ENCODE measurements at places on chromosomes 3 and 15.

GRCh38 chr3:190706582-190706981 is 155.9 kb downstream of the GMNC start:
- DNase-seq = no peak

DNA sequence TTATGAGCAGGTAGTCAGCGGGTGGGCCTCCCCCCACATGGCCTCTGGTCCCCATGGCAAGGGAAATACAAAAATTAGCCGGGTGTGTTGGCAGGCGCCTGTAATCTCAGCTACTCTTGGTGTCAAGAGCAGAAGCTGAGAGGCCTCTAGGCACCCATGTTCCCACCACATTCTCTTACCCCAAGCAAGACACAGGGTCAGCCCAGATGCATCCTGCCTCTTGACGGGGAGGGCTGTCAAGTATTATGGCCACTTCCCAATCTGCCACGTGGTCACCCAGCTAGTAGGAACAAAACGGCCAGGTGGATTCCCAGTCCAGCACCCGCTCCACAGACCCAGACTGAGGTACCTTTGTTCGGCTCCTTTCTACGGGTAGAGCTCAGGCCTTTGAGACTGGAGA is 16.2 kb upstream of the SLC6A6 start:
- DNase-seq = no peak

GRCh38 chr15:74053517-74053916 is 28.8 kb downstream of the GOLGA6A start:
- DNase-seq = no peak

DNA sequence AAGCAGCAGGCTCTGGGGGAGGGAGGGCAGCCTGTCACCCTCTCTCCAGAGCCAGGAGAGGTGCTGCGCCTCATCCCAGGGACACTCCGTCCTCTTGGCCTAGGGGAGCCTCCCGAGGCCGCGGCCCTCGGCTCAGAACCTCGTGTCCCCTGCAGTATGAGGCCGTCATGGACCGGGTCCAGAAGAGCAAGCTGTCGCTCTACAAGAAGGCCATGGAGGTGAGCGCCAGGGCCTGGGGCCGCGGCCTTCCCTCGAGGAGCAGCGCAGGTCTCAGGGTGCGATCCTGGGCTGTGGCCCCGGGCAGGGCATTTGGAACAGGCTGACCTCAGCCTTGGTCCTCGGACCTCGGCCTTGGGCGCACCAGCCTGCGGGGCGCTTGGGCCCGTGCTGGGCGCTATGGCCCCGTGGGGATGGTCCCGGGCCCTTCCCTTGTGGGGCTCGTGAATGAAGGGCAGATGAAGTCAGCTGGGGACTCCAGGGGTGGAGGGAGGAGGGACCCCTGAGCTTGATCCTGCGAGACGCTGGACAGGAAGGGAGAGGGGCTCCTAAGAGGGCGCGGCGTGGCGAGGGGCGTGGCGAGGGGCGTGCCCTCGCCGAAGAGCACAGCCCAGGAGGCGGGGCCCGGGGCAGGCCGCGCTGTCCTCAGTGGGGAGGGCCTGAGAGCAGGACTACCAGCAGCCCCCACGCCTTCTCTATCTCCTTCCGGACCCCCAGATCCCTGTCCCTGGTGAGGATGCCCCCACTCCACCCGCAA is 32.9 kb downstream of the PSTPIP1 start:
- no peak for DNase-seq

GRCh38 chr3:62260655-62261054 is 112.7 kb downstream of the FEZF2 start:
- DNase-seq = no peak

DNA sequence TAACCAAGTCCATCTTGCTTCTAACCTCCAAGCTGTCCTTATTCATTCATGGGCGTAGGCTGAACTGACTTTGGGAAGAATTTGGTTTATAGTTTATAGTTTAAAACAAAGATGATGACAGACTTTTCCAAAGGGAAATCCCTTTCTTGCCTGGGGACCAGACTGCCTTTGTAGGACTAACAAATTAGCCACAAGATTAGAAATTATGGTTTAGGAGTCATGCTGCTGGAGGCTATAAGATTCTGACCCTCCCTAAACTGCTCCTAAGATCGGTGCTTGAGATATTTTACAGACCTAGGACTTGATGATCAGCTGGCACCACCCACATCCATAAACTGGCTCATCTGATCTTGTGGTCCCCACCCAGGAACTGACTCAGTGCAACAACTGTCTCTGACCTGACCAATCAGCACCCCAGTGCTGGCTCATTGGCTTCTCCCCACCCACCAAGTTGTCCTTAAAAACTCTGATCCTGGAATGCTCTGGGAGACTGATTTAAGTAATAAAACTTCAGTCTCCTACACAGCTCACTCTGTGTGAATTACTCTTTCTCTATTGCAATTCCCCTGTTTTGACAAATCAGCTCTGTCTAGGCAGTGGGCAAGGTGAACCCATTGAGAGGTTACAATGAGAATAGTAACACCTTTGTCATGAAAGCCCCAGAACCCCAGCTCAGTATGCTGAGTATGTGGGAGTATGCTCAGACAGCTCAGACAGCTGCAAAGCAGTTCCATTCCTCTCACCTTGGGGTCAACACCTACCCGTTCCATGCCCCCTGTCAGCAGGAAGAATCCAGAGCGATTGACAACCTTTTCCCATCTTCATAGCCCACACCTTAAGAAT is 51.6 kb upstream of the C15orf39 start:
- DNase-seq = no peak

- DNase-seq = no peak
Observed at GRCh38 chr3:134857776-134858362, 62.8 kb downstream of the EPHB1 start.

DNA sequence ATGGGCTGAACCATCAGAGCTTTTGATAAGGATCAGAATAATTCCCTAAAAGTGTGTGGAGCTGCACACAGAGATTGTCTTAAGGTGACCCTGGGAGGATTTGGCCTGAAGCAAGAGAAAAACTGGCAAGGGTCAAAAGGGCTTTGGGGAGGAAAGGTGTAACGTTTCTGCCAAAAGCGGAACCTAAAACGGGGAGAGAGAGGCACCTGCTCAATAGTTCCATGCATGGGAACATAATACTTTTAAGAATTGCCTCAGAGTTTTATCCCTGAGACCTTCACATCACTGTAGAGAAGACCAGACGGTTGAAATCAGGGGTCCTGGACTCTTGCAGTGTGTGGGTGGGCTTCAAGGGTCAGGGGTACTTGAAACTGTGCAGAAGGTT is 5.9 kb downstream of the ZNF710 start:
- no peak for DNase-seq

GRCh38 chr3:158058495-158059130 is 47.6 kb downstream of the SHOX2 start:
- no peak for DNase-seq

DNA sequence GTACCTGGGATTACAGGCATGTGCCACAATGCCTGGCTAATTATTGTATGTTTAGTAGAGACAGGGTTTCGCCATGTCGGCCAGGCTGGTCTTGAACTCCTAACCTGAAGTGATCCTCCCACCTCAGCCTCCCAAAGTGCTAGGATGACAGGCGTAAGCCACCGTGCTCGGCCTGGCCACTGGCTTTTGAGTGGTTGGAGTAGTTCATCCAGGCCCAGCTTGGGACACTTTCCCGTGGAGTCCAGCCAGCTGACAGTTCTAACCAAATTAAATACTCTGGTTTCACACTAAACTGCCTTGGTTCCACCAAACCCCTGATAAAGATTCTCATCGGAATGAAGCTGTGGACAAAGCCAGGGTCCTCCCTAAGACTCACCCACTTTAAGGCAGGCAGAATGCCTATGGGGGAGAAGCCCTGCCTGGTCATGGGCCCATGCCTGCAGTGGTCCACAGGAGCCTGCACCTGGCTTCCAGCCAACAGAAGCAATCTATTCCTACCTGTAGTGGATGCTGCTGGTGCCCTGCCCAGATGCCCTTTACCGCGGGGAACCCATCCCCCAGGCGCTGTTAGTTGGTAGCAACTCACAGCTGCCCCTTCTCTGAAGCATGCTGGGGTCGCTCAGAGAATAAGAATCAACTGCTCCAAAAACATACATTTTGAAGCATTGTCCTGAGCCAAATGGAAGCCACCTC is 5.2 kb upstream of the SLC28A1 start:
- DNase-seq = no peak

DNA sequence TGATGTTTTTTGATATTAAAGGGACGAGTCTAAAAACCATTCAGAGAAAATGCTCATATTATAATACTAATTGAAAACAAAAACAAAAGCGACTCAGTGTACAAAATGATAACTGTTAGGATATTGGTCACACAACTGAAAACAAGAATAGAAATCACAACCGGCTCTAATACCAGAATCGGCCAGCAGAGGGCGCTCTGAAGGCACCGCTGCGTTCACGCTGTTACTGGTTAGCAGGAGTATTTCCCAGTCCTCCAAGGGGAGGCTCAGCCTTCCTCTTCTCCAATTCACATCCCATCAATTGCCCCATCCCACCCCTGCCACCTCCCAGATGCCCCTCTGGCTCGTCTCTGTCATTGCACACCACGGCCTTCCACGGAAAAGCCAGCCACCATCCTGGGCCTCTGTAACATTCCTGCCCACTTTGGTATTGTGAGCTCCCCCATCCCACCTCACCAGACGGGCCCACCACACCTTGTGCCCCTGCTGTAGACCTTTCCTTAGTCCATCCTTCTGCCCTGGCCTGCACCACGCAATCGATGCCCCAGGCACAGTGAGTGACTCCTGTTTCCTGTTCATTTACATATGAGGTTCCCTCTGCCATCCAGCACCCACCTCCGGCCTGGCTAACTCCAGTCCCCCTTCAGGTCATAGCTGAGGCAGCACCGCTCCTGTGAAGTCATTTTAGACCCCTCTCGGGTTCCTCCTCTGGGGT is 8.5 kb downstream of the FAM107A start:
- peak; percentile 57 for DNase-seq

DNA sequence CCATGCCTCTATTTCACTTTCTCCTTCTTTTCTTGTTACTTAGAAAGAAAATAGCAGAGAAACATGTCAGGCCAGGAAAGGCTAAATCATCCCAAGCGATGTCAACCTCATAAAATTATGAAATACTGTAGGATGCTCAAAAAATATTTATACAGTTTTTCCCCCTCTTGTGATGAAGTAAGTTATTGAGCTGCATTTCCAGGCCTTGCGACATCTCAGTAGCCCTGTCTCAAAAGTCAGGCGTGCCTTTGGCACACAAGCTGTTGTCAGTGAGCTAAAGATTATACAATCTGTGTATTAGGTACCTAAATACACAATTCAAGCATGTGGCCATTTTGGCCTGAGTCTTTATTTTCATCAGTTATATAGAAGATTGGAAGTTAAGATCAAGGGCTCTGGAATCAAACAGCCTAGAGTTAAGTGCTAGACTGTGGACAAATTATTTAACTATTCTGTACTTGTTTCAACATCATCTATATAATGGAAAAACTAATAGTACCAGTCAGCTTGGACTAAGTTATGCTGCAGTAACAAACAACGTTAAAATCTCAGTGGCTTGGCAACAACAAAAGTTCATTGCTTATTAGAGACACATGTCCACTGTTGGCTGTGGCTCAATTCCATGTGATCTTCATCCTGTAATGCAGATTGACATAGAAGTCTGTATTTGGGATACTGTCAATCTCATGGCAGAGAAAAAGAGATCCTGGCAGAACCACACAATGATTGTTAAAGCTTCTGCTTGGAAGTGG is 406.4 kb upstream of the PROK2 start:
- no peak for DNase-seq

DNA sequence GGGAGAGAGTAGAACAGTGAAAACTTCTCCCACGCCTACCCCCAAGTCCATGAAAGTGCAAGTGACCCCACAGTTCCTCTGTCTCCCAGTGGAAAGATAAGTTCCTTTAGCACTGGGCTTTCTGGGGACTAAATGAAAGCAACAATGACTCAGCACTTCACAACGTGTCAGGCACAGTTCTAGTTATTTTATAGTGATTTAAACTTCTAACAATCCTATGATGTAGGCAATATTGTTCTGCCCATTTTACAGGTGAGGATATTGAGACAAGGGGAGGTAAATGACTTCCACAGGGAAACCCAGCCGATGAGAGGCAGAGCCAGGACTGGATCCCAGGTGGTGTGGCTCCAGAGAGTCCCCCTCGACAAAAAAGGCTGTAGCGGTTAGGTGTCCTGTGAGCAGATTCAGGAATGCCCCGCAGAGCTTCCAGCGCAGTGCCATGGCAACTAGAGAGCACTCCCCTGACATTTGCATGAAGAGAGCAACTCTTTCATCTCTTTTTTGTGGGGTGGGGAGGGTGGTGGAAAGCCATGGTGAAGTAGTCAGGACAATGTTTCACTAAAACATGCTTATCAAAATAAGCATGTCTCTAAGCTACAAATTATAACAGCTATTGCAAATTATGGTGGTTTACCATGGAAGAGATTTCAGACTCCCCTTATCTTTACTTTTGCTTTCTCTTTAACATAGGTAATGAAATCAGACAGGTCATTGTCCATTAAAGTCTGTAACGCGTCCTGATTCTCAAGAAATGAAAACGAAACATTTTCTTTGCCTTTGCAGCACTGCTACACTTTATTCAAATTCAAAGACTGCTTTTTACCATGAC is 62.1 kb downstream of the NR2F2 start:
- no peak for DNase-seq

- DNase-seq = no peak
Observed at GRCh38 chr3:120276767-120277166, 8.3 kb downstream of the GPR156 start.

- no peak for DNase-seq
Observed at GRCh38 chr3:138398791-138399575, 35.4 kb upstream of the ESYT3 start.

DNA sequence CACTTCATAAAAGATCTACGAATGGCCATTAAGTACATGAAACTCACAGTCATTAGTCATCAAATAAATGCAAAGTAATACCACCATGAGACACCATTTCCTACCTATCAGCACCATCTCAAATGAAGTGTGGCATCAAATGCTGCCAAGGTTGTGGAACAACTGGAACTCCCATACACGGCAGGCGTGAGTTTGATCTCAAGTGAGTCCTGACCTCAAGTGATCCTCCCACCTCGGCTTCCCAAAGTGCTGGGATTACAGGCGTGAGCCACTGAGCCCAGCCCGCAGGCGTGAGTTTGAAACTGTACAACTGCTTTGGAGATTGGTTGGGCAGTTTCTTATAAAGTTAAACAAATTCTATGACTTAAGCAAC is 28.8 kb upstream of the HDAC11 start:
- DNase-seq = peak; percentile 41

DNA sequence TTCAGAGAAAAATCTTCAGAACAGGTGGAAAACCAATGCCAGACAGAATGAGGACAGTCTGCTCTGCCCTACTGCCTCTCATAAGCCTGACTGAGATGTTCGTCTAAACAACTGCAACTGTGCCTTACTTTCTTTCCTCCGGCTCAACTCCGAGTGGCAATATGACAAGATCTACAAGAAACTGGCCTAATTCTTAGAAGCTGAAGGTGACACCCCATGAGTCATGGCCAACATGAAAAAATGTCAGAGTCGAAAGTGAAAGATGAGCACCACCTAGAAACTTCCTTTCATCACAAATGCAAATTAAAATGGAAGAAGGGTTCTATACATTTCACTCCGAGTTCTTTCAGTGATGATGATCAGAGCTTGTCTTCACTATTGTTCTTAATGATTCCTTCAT is 12.9 kb downstream of the PCYT1A start:
- peak; percentile 63 for DNase-seq

- no peak for DNase-seq
Observed at GRCh38 chr3:29759411-29760225, 478.7 kb downstream of the RBMS3 start.

GRCh38 chr3:4834403-4834866 is 144.8 kb upstream of the BHLHE40 start:
- DNase-seq = peak; percentile 83

- DNase-seq = peak; percentile 88
Observed at GRCh38 chr3:52231502-52232278, 6.2 kb upstream of the TLR9 start.
